NCI-H2029 (cell line): ENCODE measurements at places on chromosomes 3 and 15.

DNA sequence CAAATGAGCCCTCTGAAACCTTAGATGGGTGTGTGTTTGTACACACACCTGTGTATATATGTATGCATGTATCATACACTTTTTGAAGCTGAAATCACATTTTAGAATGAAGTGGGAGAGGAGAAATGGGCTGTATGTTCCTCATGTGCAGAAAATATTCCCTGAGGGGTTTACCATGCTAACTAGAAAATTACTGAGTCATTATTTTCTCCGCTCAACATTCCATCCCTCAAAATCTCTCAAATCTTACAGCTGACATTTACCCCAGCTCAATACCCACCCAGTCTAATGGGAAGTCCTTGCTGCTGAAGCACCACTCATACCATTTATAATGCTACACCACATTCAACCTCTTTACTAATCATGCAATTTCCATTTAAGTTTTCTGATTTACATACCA is 138.6 kb downstream of the P2RY1 start:
- DNase-seq: no peak

- no peak for DNase-seq
These were observed 166.3 kb upstream of the CHRM5 start for GRCh38 chr15:33801954-33802353.

DNA sequence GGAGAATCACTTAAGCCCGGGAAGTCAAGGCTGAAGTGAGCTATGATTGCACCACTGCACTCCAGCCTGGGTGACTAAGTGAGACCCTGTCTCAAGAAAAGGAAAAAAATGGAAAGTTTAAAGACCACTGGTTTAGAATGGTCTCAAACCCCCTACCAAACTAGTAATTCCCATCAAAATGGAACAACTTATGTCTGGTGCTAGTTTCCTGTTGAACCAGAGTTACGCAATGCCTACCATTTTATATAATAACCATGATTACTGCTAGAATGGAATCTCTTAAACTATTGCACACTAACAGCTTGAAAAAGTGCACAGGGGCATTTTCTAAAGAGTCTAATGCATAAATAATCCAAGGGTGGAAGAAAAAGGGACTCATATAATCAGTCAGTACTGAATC is 43.6 kb downstream of the DMXL2 start:
- DNase-seq: no peak

DNA sequence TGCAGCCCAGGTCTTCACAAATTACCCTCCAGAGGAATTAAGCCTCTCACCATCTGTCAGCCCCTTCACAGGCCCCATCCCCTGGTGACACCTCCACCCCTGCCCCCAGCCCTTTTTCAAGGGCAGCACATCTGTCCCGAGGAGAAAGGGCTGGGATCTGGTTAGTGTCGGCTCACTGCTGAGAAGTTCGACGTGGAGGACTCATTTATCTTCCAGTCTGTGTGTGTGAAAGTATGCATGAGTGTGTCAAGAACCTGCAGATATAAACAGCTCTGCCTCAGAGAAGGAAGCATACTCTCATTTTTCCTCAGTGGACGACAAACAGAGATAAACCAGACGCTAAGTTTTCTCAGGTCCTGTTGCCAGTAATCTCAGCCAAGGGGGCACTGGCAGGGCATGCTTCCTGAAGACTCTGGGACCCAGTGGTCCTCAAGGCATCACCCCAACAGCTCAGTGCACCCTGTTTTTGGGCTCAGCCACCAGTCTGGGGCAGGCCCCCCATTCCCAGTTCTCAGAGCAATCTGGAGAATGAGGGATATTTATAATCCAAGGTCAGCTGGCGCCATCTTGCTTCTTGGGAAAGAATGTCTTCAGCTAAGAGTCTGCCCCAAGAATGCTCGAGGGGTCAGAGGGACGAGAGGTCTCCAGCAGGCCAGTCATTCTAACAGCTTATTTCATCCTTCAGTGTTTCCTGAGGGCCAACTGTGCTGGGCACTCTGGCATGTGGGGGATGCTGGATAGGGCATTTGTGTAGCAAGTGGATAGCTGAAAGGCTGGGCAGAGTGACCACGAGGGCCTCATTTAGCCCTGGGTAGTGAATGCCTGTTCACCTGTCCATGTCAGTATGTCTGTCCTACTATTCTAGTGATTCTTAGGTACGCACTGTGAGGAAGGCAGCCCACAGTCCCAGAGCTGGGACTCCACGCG is 73.6 kb downstream of the ADCY5 start:
- DNase-seq: no peak

DNA sequence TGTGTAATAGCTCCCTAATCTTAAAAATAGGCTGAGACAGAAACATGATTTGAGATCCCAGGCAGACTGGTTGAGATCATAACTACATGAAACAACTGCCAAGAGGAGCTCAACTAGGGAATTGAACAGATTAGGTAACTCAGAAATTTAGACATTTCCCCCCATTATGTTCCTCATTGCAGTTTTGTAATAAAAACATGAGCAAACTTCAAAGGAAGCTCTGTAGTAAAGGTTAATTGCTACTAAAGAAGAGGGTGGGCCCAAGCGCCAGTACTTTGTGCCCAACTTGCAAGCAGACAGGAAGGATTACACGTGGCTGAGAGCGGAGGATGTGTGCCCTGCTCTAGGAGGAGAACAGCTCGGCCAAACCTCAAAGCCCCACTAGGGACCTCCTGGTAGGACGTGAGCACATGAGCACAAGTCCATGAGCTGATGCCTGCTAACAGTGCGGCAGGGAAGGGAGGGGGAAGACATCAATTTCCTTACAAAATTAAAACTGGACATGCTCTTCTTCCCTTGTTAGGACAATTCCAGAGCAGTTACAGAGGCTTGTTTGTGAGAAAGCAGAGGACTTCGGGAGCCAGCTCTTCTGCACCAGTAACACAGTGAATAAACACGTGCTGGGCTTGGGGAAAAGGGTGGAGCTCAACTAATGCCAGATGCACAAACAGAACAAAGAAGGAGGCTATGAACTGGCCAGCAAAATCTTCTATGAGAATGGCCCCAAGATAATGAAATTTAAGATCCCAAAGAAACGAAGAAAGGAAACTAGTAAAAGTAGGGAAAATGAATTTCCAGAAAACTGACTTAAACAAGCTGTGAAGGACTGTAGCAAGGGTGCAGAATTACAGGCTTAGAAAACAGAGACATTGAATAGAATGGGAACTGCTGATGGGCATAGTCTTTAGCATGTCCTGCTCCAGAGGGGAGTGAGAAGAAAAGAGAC is 275.5 kb downstream of the MECOM start:
- no peak for DNase-seq
